GM04503 (cell line): ENCODE measurements at places on chromosomes 5 and 9.

DNA sequence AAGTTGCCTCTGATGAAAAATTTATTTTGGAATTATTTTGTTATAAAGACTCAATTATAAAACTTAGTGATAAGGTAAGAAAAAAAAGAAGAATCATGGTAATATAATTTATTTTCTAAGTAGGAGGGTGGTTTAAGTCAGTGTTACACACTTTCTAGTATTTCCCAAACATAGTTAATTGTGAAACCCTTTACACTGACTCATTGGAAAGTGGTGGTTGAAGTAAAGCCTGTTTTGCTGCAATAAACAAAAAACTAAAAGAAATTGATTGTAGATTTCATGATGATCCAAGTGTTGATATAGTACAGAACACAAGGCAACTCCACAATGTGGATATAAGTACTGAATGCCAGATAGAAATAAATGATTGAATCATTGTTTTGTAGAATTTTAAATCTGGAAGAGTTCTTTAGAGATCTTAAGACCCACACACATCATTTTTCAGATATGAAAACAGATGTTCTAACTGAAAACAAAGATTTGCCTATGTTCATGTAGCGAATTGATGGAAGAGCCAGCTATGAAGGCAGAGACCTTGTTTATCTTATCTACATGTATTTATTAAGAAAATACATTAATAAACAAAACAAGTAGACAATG is 539.8 kb downstream of the PRELID2 start:
- no peak for DNase-seq

- no peak for DNase-seq
Measured at GRCh38 chr9:105233873-105234272, 10.6 kb upstream of the SLC44A1 start.

DNA sequence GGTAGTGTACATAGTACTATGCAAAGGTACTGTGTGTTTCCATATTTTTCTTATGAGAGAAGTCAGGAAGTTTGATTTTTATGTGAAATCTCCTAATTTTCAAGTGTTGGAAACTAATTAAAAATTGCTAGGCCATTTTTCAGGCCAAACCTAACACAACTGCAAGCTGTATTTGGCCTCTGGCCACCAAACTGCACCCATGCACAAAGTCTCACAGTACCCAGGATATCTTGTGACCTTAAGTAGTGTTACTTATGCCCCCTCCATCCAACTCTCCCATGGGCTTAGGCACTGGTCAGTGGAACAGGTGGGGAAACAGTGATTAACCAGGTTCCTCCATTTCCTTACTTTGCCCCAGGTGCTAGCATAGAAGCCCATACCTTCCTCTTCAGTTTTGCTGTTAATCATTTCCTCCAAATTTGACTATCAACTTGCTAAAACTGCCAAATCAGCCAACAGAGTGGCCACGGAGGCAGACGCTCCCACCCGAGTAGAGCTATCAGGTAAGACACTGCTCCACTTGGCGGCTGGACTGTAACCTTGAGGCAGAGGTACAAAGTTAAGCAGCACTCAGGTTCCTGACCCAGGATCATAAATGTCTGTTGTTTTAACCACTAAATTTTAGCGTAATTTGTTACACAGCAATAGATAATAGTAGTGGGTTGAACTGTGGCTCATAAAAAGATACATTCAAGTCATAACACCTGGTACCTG is 19.5 kb upstream of the KIF27 start:
- no peak for DNase-seq

GRCh38 chr5:114411380-114411931 is 49.6 kb downstream of the KCNN2 start:
- no peak for DNase-seq

GRCh38 chr9:108117795-108118194 is 628.2 kb upstream of the KLF4 start:
- DNase-seq, result no peak
